ENCODE measurements at places on chromosomes 7 and 10. TPM values are rescaled to one million over a fixed set of nuclear protein-coding genes. Genes with fewer than 3 reads are reported as not detected.

Gene UTF1
- total RNA-seq: not detected

Gene AKR1C4
- not detected for total RNA-seq

Gene PYROXD2
- total RNA-seq: 3.7 TPM

Gene ITGA8
- total RNA-seq: 0.06 TPM

DNA sequence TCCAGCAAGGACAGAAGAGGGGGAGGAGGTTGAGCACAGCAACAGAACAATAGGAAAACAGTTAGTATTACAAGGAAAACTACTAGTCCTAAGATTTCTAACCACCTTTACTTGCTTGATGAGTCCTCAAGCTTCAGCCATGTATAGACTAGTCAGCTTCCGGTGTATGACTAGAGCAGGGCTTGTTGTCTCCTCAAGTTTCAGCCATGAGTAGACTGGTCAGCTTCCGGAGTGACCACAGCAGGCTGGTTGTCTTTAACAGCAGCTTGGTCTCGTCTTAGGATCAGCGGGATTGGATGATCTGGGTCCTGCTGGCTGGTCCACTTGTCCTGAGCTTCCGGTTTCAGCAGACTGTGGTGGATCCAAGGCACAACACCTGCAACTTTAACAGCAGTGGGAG is 10.6 kb upstream of the ZNF239 start:
- DNase-seq: no peak

GRCh38 chr7:134632937-134633540 is 13.6 kb upstream of the BPGM start:
- DNase-seq: no peak
